Activated B cell treated with CpG ODN at 0.5 μM for 24 hours (primary cell): ENCODE measurements at places on chromosomes 3 and 15. TPM values are rescaled to one million over a fixed set of nuclear protein-coding genes. Genes with fewer than 3 reads are reported as not detected.

The SYNPR gene
- total RNA-seq, result not detected in 2 replicates

The ZFYVE19 gene
- total RNA-seq, result 23.2 and 25.2 TPM in 2 replicates

The HRG gene
- total RNA-seq, result not detected in 2 replicates

The NANOGP8 gene
- total RNA-seq, result 0.47 TPM in 1 of 2 replicates, not detected in the other

The CCDC54 gene
- total RNA-seq, result not detected in 2 replicates

The RTP3 gene
- not detected in 2 replicates for total RNA-seq

The MYH15 gene
- 0.02 and 0.09 TPM in 2 replicates for total RNA-seq

The SLC38A3 gene
- not detected in 2 replicates for total RNA-seq

The ZDHHC19 gene
- total RNA-seq, result 0.31 TPM in 1 of 2 replicates, not detected in the other

The OCA2 gene
- total RNA-seq, result not detected in 2 replicates

The IGDCC3 gene
- total RNA-seq, result not detected in 2 replicates

The ALDH1A2 gene
- not detected in 2 replicates for total RNA-seq

The CEP19 gene
- total RNA-seq, result 4.0 and 4.1 TPM in 2 replicates

The RBP2 gene
- not detected in 2 replicates for total RNA-seq

The GRM2 gene
- total RNA-seq, result 0.58 and 1.4 TPM in 2 replicates

The CCDC32 gene
- 64.0 and 66.3 TPM in 2 replicates for total RNA-seq

The GSK3B gene
- 30.8 and 35.4 TPM in 2 replicates for total RNA-seq

The SNTN gene
- not detected in 2 replicates for total RNA-seq

The VGLL3 gene
- total RNA-seq, result not detected in 2 replicates

The GREM1 gene
- total RNA-seq, result not detected in 2 replicates

The MSL2 gene
- total RNA-seq, result 58.0 and 59.4 TPM in 2 replicates

The GPR27 gene
- not detected in 2 replicates for total RNA-seq

The LMCD1 gene
- total RNA-seq, result 5.4 and 6.0 TPM in 2 replicates

The GOLGA8R gene
- total RNA-seq, result 1.3 and 2.3 TPM in 2 replicates

The IQCH gene
- total RNA-seq, result 1.1 and 1.5 TPM in 2 replicates

The NLGN1 gene
- total RNA-seq, result not detected in 2 replicates

The ALDH1A3 gene
- not detected in 2 replicates for total RNA-seq

The PYGO1 gene
- total RNA-seq, result 0.02 TPM in 2 replicates

The MYZAP gene
- 0.88 and 1.00 TPM in 2 replicates for total RNA-seq

The BCL2A1 gene
- 181 and 189 TPM in 2 replicates for total RNA-seq

The CHRM5 gene
- total RNA-seq, result not detected in 2 replicates

The SNURF gene
- total RNA-seq, result 9.8 and 15.9 TPM in 2 replicates

The CFAP44 gene
- total RNA-seq, result 10.4 and 14.9 TPM in 2 replicates

The HHATL gene
- total RNA-seq, result not detected in 2 replicates

The ADPGK gene
- 77.7 and 99.8 TPM in 2 replicates for total RNA-seq

The SPINT1 gene
- total RNA-seq, result 8.6 and 8.7 TPM in 2 replicates

The SLC9C1 gene
- total RNA-seq, result 0.24 and 0.58 TPM in 2 replicates
